ENCODE measurements at places on chromosomes 11 and 22.
A peak's percentile ranks its signal among the peaks of the same experiment; 100 is the strongest.

DNA sequence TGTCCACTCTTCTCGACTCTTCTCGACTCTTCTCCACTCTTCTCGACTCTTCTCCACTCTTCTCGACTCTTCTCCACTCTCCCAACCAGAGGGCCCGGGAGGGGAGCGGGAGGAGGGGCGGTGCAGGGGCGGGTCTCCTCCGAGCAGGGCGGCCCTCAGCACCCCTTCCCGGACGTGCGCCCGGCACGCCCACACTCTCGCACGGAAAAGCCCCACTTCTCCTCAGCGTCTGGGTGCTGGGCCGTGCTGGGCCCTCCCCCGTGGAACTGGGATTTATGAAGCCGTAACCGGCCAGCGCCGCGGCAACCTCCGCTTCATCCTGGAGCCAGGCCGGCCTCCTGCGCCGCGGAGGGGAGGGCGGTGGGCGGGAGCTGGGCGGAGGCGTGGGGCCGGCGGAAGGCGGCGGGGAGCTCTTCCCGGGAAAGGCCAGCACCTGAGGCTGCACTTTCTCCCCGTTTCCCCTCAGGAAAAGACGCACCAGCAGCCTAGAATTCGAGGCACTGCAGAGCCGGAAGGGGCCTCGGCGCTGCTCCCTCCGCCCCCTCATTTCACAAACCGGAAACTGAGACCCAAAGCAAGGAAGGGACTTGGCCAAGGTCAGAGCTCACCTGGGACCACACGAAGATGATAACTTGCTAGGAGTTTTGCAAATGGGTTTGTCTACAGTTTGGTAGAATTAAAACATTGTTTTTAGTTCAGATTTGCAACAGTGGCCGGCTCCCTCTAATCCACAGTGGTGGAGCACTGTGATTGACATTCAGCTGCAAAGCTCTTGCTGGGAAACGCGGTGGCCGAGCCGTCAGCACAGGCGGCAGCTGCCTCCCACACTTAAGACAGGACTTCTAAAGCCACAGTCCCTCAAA is 31.6 kb upstream of the JAM3 start:
- no peak for DNase-seq

DNA sequence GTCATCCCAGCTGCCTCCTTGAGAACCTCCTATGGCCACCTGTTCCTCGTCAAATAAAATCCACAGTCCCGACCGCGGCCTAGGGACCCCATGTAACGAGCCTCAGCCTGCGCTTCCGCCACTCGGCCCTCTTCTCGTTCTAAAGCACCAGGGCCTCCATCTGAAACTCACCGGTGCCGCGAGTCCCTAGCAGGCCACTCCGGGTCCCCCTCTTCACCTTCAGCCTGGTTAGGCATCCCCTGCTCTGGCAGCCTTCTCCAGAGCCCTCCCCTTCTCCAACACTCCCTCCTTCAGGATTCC is 2.4 kb upstream of the SSTR3 start:
- no peak for DNase-seq

GRCh38 chr11:129611661-129612446 is 203.8 kb upstream of the TMEM45B start:
- no peak for DNase-seq

GRCh38 chr11:46475051-46475925 is 83.7 kb upstream of the CHRM4 start:
- no peak for DNase-seq

GRCh38 chr22:22848364-22848866 is 39.2 kb upstream of the IGLL5 start:
- DNase-seq: peak; percentile 75

- DNase-seq: no peak
These were observed 2.0 kb downstream of the CREB3L1 start for GRCh38 chr11:46279126-46280099.

DNA sequence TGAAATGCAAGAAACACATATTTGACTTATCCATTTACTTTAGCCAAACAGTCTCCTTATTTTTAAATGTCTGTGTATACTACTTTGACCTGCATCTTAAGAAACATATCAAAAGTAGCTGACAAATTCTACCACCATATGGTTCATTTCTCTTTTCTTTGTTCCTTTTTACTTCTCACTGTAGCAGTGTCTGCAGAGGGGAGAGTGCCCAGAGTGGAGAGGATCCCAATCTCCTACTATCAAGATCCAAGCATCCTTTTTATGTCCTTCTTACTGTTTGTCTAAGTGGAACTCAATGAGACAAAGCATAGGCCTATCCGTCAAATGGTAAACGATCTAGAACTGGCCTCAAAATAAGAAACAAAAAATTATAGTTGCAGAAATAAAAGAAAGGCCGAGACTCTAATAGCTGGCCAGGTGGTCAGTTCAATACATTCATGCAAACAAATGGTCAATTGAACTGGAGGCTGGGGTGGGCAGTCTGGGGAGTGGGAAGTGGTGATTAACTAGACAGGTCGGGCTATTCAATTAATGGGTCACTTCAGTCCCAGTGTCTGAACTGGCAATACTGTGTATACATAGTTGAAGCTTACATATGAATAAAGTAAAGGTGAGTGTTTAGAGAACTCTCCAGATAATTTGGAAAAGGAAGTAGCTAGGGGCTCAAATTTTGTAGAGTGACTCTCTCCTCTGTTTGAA is 149.1 kb downstream of the MAML2 start:
- DNase-seq: no peak

GRCh38 chr11:96390488-96390792 is 627 bp downstream of the JRKL start:
- no peak for DNase-seq

- DNase-seq: peak; percentile 0
These were observed 879.7 kb downstream of the JRKL start for GRCh38 chr11:97269527-97269926.

- no peak for DNase-seq
These were observed 867.2 kb upstream of the RAG2 start for GRCh38 chr11:37465221-37465620.

DNA sequence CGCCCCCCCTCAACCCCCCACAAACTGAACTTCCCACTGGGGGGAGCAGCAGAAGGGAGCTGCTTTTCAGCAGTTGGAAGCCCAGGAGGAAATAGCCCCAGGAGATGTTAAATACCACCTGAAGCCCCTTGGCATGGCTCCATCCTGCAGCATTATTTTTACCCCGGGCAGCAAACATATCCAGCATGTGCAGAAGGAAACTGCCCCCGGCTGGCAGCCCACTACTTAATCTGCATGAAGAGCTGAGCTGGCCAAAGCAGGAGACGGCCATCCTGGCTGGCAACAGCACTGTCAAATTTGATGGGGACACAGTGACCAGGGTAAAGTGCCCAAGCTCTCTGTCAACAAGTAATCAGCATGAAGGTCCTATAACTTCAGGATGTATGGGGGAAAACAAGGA is 32.0 kb downstream of the BUD13 start:
- DNase-seq: no peak

DNA sequence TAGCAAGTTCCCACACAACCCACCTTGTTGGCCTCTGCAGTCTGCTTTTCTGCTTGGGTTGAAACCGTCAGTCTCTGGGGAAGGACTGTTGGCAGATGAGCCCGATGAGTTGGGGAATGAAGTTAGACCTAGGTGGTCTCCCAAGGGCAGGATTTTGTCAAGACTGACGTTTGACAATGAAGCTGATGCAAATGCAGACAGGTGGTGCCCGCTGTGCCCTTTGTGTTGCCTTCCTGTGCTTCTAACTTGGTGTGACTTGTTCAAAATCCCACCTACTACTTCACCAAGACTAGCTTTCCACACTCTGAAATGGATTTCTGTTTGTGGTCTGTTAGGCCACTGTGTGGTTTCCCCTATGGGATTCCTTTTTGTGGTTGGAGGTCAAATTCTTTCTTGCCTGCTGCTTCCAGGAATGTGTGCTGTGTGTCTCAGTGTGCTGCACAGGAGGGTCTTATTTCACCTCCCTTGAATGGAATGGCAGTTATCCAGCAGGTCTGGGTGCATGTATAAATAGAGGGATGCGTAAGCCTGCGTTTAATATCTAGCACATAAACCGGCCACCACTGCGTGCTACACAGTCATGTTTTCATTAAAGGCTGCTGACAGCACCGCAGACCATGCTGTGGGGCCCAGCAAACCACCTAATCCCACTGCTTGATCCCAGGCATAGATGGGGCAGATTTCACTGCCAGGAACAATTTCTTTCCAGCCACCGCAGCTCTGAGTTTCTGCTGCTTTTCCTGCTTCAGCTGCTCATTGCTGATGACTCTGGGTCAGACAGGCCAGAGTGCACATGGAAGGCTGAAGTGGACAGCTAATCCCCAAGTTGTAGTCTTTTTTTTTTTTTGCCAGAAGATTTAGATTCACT is 44.8 kb downstream of the ADAMTS8 start:
- no peak for DNase-seq

GRCh38 chr11:96294289-96294688 is 48.7 kb downstream of the MAML2 start:
- no peak for DNase-seq
